ENCODE measurements at places on chromosomes 12 and 14. TPM values are rescaled to one million over a fixed set of nuclear protein-coding genes. Genes with fewer than 3 reads are reported as not detected.

The MYH6 gene
- not detected for total RNA-seq

The PRB2 gene
- not detected for total RNA-seq

DNA sequence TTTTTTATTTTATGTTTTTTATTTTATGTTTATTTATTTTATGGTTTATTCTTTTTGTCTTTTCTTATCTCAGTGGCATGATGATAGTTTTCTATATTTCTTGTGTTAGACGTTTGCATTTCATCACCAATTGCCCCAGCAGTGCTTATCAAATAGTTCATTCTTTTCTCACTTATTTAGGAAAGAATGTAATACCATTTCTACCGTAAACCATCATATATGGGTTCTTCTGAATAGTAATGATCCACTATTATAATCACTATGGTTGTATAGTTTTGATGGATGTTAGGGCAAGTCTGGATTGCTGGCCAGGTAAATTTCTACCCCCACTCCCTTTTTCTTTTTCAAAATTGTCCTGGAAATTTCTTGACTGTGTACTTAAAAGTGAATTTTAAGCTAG, 134.6 kb upstream of the FBXO33 start:
- DNase-seq, result no peak

DNA sequence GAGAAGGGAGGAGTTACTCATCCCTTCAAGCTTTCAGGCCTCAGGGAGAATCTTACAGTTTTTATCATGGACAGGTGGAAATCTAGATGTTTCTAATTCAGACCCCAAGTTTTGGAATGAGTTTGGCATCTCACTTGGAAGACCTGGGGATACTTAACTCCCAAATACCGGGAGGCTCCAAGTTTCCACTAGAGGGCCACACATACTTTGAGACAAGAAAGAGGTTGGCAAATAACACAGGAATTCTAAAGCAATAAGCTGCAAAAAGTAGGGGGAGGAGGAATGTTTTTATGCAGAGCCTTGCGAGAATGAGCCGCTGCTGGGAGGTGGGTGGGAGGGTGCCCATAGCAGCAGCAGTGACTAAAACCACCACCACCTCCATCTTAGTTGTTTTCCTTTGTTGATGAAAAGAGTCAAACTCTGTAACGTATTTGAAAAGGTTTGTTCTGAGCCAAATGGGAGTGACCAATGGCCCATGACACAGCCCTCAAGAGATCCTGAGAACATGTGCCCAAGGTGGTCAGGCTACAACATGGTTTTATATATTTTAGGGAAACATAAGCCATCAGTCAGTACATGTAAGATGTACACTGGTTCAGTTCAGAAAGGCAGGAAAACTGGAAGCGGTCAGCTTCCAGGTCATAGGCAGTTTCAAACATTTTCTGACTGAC, 34.2 kb upstream of the RNASE1 start:
- no peak for DNase-seq

- DNase-seq, result no peak
Observed at GRCh38 chr14:104766863-104767633, 14.1 kb downstream of the SIVA1 start.

DNA sequence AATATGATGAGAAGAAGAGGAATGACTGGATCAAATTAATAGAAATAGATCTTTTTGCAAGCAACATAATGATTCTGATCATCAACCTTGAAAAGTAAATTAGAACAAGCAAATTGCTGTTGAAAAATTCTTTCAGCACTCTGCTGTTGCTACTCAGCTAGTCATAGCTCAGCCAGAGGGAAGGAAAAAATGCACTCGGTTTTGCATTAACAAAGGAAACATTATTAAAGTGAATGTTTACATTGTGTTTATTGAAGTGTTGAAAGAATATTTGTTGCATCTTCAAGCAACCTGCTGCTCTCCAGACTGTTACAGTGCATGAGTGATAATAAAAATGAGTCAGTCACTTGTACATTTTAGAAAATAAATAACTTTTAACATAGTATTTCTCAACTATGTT, 26.5 kb downstream of the AP5M1 start:
- DNase-seq, result no peak

DNA sequence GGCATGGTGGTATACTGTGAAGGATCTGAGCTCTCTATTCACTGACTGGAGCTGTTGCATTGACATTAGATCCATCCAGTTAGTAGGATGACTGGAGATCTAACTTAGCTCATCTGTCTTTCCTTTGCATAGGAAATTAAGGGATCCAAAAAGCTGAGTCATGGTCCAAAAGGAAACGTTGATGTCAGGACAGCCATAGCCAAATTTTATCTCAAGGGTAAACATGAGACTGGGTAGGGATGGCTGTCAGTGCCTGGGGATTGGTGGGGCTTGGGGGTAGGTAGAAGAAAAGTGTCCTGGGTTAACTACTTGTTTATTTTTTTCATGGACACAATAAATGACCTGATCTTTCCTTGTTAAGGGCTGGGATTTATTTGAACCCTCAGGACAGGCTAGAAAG, 4.6 kb downstream of the FAM177A1 start:
- DNase-seq, result no peak

Measured in upper lobe of left lung (tissue), 6 donors.